ENCODE measurements at places on chromosomes 12 and 14. TPM values are rescaled to one million over a fixed set of nuclear protein-coding genes. Genes with fewer than 3 reads are reported as not detected.

Gene ASIC1
- total RNA-seq = 1.5 TPM

Gene ASB2
- total RNA-seq = 0.15 TPM

Gene PRKAB1
- total RNA-seq = 11.8 TPM

Gene SMCO2
- not detected for total RNA-seq

Gene KLRK1
- total RNA-seq = not detected

Gene CNTN1
- under 0.01 TPM for total RNA-seq

Gene MUCL1
- total RNA-seq = not detected

Gene CDCA3
- total RNA-seq = 118 TPM

Gene FGF6
- not detected for total RNA-seq

Gene LUM
- total RNA-seq = 100 TPM

Gene CLEC4C
- total RNA-seq = not detected

Gene LRRC10
- not detected for total RNA-seq

Gene KITLG
- 22.4 TPM for total RNA-seq

Gene KRT82
- total RNA-seq = not detected

Gene PPP4R4
- 0.45 TPM for total RNA-seq

Gene IAPP
- total RNA-seq = not detected

Gene KRT4
- not detected for total RNA-seq

Gene RERGL
- not detected for total RNA-seq

Gene HHIPL1
- total RNA-seq = 1.8 TPM

Gene LPAR5
- not detected for total RNA-seq

Gene DTX3
- total RNA-seq = 22.1 TPM

Gene RNASE3
- total RNA-seq = not detected

Gene NPAS3
- under 0.01 TPM for total RNA-seq

Gene KRT2
- total RNA-seq = not detected

Gene DACT1
- 1.2 TPM for total RNA-seq

Gene DNAJC22
- total RNA-seq = 9.1 TPM

Gene GSG1
- total RNA-seq = 1.5 TPM

Gene TBC1D30
- 0.45 TPM for total RNA-seq

Gene IFT81
- total RNA-seq = 8.2 TPM

Gene ANKRD33
- not detected for total RNA-seq

Gene NTN4
- 3.6 TPM for total RNA-seq

Gene ASCL4
- not detected for total RNA-seq

Gene C3AR1
- total RNA-seq = not detected

Gene GPR65
- under 0.01 TPM for total RNA-seq

Gene HCFC2
- 10.1 TPM for total RNA-seq

Gene KMT2D
- 14.6 TPM for total RNA-seq

Gene PLEKHD1
- not detected for total RNA-seq

Gene FNTB
- 14.4 TPM for total RNA-seq

Gene POLE2
- 24.4 TPM for total RNA-seq

Gene ABHD12B
- under 0.01 TPM for total RNA-seq

Gene GLT8D2
- total RNA-seq = 25.9 TPM

Gene SIX4
- total RNA-seq = 23.5 TPM

Gene FANCM
- total RNA-seq = 6.6 TPM

Gene LTB4R
- total RNA-seq = 1.0 TPM

Gene TUNAR
- not detected for total RNA-seq

Gene EGLN3
- 0.34 TPM for total RNA-seq

Gene CLEC9A
- total RNA-seq = not detected

Gene GABARAPL1
- 24.4 TPM for total RNA-seq

Gene CCDC184
- total RNA-seq = 0.34 TPM

Gene SOX5
- 2.4 TPM for total RNA-seq

Gene GPRC5D
- not detected for total RNA-seq

Gene DHH
- total RNA-seq = not detected

Gene HCAR2
- total RNA-seq = not detected

Gene DPY19L2
- total RNA-seq = 2.5 TPM

Gene RFLNA
- 0.34 TPM for total RNA-seq

Gene CD163L1
- 0.17 TPM for total RNA-seq

Gene LTBR
- 153 TPM for total RNA-seq

Gene A2M
- total RNA-seq = 4.4 TPM
